ENCODE measurements at places on chromosomes 12 and 14.

DNA sequence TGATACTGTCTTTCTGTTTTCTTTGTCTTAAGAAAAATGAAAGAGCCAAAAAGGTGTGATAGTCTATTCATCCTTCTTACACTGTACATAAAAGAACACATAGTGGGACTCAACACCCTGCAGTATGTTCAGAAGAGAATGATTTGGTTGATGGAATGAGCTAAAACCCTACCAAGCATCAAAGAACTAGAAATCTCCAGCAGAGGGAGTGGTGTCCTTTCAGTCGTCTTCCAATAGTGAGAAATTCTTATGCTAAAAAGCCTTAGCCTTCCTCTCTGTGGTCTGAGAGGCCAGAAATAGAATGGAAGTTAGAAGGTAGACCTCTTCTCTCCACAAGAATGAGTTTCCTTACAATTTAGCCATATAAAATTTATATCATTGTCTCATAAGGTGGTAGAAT is 393.4 kb upstream of the SEL1L start:
- no peak for DNase-seq

- no peak for DNase-seq
These were observed 2.7 kb downstream of the BHLHE41 start for GRCh38 chr12:26122061-26122680.

- DNase-seq: no peak
These were observed 340.7 kb downstream of the SLC16A7 start for GRCh38 chr12:59936534-59936933.

DNA sequence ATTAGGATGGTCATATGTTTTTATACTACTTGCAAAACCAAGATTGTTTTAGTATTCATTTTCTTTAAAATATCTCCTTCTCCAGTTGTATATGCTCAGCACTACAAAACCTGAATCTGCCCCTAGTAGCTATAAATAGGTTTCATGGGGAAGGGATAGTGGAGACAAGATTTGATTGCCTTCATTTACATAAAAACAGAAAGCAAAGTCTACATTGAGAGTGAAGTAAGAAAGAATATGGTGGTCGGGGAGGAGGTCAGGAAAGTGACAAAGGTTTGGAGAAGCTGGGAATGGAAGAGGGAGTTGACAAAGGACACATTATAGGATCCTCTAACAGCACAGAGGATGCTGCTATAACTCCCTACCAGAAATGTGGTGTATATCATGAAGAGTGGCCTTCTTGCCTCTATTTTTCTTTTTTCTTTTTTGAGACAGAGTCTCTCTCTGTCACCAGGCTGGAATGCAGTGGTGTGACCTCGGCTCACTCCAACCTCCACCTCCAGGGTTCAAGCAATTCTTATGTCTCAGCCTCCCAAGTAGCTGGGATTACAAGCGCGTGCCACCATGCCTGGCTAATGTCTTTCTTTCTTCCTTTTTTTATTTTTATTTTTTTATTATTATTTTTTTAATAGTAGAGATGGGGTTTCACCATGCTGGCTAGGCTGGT is 6.6 kb upstream of the LRP6 start:
- DNase-seq: no peak

- DNase-seq: no peak
These were observed 61.7 kb upstream of the DLK1 start for GRCh38 chr14:100664841-100665510.

DNA sequence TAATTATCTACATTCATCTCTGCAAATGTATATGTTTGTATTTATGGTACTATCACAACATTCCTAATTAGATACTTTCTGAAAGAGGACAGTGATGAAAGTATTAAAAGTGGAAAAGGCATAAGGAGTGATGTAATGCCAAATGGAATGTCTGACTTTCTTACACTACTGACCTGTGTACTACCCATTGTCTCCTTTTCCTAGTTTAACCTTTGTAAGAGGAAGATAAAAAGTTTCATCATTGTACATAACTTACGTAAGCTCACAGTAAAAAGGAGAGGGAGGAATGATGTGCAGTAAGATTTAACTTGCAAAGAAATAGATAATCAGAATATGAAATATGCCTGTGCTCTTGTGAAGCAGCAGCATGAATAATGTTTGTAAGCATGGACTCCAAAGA is 55.9 kb downstream of the SOX5 start:
- DNase-seq: no peak

DNA sequence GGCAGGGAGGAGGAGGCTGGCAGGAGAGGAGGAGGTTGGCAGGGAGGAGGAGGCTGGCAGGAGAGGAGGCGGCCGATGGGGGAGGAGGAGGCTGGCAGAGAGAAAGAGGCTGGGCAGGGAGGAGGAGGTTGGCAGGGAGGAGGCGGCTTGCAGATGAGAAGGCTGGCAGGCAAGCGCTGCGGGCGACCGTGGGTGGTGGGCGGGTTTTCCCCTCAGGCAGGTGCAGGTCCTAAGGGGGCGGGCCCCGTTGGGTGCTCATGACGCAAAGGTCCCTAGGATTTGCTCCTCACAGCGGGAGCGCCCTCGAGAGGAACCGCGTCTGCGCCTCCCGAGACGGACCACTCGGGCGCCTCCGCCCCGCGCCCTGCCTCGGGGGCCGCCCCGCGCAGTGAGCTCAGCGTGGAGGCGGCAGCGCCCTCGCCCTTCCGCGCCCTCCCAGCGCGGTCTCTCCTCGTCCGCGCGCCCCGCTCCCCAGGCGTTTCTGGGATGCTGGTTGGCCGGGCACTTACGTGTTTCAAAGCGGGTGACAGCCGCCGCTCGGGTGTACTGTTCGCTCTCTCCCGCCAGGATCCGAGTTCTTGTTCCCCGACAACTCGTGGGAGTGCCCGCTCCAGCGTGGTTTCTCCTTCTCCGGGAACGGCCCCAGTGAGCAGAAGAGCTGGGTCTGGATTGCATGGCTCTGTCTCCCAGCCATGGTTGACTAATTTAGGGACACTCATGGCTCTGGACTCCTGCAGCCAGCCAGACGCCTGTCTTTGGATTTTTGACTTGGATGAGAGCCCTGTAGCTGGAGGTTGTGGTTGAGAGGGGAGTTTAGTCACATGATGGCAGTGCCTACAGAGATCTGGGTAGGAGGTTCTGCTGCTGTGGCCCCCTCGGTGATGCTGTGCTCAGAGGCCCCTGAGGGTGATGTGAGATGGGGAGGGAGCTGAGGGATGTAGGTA is 64.1 kb upstream of the PPP4R3A start:
- DNase-seq: peak; percentile 67

DNA sequence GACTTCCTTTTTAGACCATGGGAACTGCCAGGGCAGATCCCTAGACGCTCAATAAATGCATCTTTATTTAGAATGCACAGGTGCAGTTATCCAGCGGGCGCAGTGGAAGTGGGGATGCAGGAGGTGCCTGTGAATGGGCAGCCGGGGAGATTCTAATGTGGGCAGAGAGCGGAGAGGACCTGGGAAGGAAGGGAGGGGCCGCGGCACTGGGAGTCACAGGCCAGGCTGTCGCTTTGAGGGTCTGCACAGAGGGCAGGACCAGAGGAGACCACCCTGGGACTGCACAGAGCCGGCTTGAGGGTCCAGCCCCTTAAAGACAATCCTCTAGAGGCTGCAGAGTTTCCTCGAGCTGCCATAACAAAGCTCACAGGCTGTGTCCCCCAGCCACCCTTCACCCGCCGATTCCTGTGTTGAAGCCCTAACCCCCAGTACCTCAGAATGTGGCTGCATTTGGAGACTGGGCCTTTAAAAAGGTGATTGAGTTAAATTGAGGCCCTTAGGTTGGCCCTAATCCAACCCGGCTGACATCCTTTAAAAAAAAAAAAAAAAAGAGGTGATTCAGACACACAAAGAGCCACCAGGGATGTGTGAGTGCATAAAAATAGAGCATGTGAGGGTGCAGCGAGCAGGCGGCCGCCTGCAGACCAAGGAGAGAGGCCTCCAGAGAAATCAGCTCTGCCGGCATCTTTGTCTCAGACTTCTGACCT is 44.4 kb upstream of the PPP2R5C start:
- DNase-seq: no peak

DNA sequence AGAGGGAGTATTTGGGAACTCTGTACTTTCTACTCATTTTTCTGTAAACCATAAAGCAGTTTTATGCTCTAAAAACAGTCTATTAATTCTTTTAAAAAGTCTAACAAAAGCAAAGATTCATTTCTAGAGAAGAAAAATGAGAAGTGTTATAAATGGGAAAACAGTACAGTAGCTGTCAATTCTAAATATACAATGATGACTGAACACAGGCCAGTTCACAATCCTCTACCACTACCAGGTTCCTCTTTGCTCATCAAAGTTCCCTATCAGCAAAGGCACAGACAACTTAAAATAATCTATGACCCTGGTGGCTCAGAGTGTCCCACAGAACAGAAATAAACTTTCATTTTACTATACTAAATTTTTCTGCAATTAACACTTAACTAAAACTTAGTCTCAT is 12.5 kb downstream of the NAA25 start:
- no peak for DNase-seq

DNA sequence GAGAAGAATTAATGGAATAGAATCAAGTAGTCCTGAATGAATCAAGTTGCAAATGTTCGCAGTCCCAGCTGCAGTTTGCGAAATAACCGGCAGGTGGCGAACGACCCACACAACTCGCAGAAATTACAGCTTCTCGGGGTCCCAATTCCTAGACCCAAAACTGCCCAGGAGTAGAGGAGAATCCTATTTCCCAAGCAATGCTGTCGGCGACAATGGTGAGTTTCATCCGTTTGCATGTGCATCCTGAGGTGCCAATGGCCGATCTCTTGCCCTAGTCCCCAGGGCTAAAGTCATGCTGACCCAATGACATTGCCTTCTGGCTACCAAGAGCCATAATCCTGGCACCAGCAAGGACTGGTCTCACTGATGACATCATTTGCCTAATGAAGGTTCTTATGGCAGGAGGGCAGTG is 8.5 kb upstream of the ASCL1 start:
- DNase-seq: peak; percentile 49

DNA sequence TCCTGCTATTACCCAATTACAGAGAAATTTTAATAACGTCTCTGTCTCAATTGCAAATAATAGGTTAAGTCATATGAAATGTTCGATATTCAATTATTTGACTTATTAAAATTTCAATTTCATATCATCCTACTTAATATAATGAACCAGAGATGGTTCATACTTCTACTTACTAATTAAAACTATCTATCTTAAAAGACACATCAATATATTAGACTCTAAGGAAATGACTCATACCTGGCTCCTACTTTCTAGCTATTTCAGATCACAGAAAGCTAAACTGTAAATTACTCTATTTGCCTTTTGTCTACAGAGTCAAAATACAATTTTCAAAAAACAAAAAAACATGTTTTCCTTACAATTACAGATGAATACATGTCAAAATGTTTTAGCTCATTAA is 99.6 kb downstream of the CAPZA3 start:
- DNase-seq: no peak

DNA sequence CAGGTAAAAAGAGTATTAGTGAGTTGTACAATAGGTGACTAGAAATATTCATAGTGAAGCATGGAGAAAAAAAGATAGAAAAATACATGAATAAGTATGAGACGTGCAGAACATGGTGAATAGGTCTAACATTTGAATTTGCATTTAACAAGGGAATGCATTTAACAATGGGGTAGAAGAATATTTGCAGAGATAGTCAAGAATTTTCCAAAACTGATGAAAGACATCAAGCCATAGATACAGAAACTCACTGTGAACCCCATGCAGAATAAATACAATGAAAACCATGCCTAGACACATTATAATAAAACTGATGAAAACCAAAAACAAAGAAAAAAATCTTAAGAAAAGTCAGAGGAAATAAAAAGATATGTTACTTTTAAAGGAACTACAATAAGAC is 184.8 kb downstream of the KTN1 start:
- DNase-seq: no peak

GRCh38 chr14:32396885-32397284 is 67.8 kb downstream of the AKAP6 start:
- DNase-seq: no peak

- no peak for DNase-seq
These were observed 135.2 kb downstream of the APAF1 start for GRCh38 chr12:98780261-98780660.

DNA sequence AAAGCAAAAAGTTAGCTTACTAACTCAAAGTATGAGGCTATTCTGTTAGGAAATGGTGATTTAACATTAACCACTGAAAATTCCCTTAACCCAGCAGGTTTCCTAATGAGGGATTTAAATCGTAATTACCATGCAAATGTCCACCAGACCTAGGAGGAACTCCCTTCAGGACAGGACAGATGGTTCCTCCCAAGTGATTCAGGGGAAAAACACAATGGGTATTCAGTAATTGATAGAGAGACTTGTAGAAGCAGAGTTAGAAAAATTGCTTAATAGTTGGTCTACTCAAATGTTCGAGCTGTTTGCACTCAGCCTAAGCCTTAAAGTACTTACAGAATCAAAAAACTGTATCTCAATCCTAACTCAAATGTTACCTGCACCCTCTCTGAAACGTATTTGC is 21.6 kb downstream of the RERGL start:
- DNase-seq: no peak

GRCh38 chr12:77049767-77050353 is 15.5 kb downstream of the E2F7 start:
- DNase-seq: peak; percentile 70

- no peak for DNase-seq
These were observed 202.9 kb downstream of the AKAP6 start for GRCh38 chr14:32531942-32532515.

GRCh38 chr14:80565001-80565400 is 353.7 kb upstream of the DIO2 start:
- DNase-seq: no peak

- DNase-seq: no peak
These were observed 19.5 kb upstream of the NUP107 start for GRCh38 chr12:68667291-68667690.

- DNase-seq: no peak
These were observed 54.8 kb downstream of the PLXNC1 start for GRCh38 chr12:94203181-94203546.

GRCh38 chr12:125185740-125186470 is 120.7 kb downstream of the AACS start:
- DNase-seq: peak; percentile 5

- no peak for DNase-seq
These were observed 1002.5 kb downstream of the BCL11B start for GRCh38 chr14:98269533-98269932.

DNA sequence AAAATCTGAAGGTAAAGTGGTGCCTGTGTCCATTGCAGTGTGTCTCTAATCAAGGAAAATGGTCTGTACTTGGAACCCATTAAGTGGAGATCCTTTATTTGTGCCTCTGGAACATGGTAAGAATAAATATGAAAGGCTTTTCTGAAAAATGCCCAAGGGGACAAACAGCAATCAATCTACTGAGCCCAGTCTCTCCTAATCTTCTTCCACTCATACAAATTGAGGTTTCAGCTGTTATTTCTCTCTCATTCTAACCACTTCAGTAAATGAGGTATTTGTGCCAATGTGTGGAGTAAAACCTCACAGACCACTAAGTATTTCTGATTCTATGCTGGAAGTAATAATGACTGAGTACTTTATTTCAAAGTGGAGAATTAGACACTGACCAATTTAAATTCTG is 82.3 kb upstream of the ST8SIA1 start:
- DNase-seq: no peak

DNA sequence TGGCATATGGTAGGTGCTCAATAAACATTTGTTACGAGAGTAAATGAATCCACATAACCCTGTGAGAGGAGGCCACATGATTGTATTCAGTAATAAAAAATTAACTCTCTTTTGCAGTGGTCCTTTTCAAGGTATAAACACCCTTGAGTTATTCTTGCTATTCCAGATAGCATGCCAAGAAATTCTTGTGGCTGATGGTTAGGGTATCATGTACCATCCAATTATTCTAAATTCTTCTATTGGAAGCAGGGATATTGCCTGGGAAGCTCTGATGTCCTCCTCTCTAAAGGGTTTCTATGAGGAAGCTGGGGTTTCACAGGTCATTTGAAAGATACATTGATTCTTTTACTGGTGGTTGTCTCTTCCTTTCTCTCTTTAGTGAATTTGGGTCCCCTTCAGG is 10.1 kb downstream of the AKAP6 start:
- DNase-seq: no peak

Data from CD4-positive, alpha-beta T cell treated with Interleukin-2 at 100 ng/mL for 4 hours (primary cell).